ENCODE measurements at places on chromosomes 16 and 17.

DNA sequence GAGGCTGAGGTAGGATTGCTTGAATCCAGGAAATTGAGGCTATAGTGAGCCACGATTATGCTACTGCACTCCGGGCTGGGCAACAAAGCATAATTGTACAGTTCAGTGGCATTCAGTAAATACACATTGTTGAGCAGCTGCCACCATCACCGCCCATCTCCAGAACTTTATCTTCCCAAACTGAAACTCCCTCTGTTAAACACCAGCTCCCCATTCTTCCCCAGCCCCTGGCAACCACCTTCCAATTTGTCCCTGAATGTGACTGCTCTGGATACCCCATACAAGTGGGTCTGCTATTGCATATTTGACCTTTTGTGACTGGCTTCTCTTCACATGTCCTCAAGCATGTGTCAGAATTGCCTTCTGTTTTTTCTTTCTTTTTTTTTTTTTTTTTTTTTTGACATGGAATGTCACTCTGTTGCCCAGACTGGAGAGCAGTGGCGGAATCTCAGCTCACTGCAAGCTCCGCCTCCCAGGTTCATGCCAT is 2.9 kb downstream of the RPL38 start:
- no peak for DNase-seq

DNA sequence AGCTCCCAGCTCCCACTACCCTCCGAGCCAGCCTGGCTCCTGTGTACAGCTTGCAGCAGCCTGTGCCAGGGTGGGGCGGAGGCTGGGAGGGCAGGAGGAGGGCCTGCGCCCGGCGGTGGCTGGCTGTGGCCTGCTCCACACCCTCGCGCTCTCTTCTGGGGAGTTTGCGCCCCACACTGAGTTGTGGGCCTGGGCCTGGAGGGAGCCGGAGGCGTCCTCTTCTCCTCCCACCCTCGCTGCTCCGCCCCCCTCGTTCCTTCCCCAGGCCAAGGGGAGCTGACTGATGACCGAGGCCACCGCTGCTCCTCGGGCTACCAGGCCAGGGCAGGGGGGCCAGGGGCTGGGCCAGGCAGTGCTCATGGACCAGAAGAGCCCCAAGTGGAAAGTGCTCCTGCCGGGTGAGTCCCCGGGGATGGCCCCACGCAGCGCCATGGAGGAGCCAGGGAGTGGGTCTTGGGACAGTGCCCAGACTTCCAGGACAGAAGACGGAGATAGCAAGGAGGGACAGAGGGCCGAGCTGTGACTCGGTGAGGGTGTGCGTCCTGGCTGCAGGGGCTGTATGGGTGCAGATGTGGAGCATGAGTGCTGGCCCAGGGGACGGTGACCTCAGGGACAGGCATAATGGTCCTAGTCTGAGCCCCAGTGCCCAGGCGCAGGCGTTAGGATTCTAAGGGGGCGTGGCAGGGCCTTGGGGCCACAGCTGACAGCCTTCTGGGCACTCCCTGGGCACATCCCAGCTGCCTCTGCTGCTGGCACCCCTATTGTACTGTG is 242.1 kb upstream of the GSE1 start:
- DNase-seq, result no peak

- peak; percentile 27 for DNase-seq
Observed at GRCh38 chr17:36674278-36674650, 72.9 kb downstream of the MRM1 start.

- DNase-seq, result no peak
Observed at GRCh38 chr16:82459580-82460256, 167.1 kb upstream of the CDH13 start.

- DNase-seq, result no peak
Observed at GRCh38 chr16:57892447-57893096, 78.4 kb downstream of the CNGB1 start.

GRCh38 chr17:49224198-49224996 is 6.2 kb downstream of the PHOSPHO1 start:
- no peak for DNase-seq

DNA sequence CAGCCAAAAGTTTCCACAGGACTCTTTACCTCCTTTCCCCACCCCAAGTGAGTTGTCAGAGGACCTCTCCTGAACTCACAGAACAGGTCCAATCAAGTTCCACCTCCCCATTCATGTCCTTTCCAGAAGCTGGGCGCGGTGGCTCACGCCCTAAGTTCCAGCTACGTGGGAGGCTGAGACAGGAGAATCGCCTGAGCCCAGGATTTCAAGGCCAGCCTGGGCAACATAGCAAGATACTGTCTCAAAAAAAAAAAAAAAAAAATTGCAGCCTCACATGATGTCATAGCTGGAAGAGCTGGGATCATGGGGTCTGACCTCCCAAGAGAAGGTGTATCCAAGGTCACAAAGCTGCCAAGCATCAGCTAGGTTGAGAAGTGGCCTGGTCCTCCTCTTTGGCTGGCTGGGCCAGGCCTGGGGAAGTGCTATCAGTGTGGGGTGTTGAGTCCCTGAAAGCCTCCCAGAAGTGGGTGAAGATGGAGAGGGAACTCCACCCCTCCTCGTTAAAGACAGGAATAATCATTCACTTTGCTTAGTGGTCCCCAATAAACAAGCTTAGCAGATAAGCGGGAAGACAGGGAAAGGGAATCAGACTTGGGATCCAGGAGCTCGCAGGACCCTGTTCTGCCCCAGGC is 5.5 kb upstream of the MNT start:
- DNase-seq, result no peak

GRCh38 chr16:84916178-84916577 is 95.2 kb downstream of the ZDHHC7 start:
- no peak for DNase-seq

- no peak for DNase-seq
Observed at GRCh38 chr16:71648921-71649320, 22.9 kb downstream of the MARVELD3 start.

All from stimulated activated CD4-positive, alpha-beta T cell treated with anti-CD3 and anti-CD28 coated beads, Interleukin-15, amount 100 ng/mL, for 48 hours (primary cell).